ENCODE measurements at places on chromosomes 1 and 21. TPM values are rescaled to one million over a fixed set of nuclear protein-coding genes. Genes with fewer than 3 reads are reported as not detected.

FAM163A gene
- not detected for total RNA-seq

LCE1C gene
- not detected for total RNA-seq

NLRP3 gene
- not detected for total RNA-seq

PCNT gene
- total RNA-seq, result 43.6 TPM

GBP1 gene
- 0.15 TPM for total RNA-seq

CLIC4 gene
- 77.2 TPM for total RNA-seq

WNT9A gene
- total RNA-seq, result 5.6 TPM

F13B gene
- total RNA-seq, result not detected

WNT3A gene
- total RNA-seq, result 3.7 TPM

DNA sequence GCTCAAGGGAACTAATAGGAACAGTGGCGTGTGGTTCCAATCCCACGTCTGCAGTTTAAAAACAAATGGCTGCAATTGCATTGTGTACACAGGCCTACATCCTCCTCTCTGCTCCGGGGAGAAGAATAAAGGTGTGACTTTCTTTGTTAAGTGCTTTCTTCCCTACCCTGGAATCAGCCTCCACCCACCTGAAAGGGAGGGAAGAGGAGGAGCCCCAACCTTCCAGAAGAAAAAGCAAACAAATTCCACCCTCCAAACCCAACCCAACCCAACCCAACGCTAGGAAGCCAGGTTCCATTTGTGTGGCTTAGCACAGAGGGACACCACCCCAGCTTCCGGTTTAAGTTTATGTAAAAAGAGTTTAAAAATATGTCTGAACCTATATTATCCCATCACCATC, 11.8 kb upstream of the BACE2 start:
- H3K4me1 ChIP-seq, result no peaks in the 10 kb centered on the region
- no peaks in the 10 kb centered on the region for H3K36me3 ChIP-seq
- 0 out of 2 replicates have a peak, but pooled peaks cover 3% of the 10 kb centered on the region for H3K27me3 ChIP-seq
- no peak for DNase-seq
- H3K4me3 ChIP-seq, result no peak overlapping the region

DNA sequence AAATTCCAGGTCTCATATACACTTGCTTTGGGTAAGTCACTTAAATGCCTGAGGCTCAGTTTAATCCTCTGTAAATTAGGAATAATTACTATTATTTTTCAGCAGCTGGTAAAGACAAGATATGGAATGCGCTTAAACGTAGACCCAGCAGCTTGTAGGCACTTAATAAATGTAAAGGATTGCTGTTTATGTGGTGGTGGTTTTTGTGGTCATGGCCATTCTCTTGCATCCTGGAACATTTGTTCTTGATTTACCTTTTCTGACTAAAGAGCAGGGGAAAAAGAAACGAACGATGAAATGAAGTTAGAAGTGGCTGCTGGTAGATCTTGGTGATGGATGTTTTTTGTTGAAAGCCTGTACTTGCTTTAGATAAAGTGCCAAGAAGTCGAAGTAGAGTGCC, 195.0 kb upstream of the FOXD3 start:
- H3K27ac ChIP-seq, result no peak overlapping the region
- H3K4me3 ChIP-seq, result no peak overlapping the region
- peaks cover 43% of the 10 kb centered on the region for H3K27me3 ChIP-seq

- no peak for DNase-seq
- H3K4me1 ChIP-seq, result peaks cover 10% of the 10 kb centered on the region
- H3K27me3 ChIP-seq, result no peaks in the 10 kb centered on the region
- H3K36me3 ChIP-seq, result no peaks in the 10 kb centered on the region
- no peak overlapping the region for H3K27ac ChIP-seq
These were observed 82.6 kb upstream of the CNIH3 start for GRCh38 chr1:224533517-224533916.

- peak overlapping the region; percentile 77 for H3K4me3 ChIP-seq
- H3K27ac ChIP-seq, result no peak overlapping the region
- peaks cover 13% of the 10 kb centered on the region for H3K4me1 ChIP-seq
- H3K27me3 ChIP-seq, result no peaks in the 10 kb centered on the region
- no peak for DNase-seq
These were observed 1.1 kb upstream of the SYNC start for GRCh38 chr1:32703479-32704291.

- no peaks in the 10 kb centered on the region for H3K36me3 ChIP-seq
- no peak for DNase-seq
These were observed 91.7 kb upstream of the GNG4 start for GRCh38 chr1:235741294-235741693.

DNA sequence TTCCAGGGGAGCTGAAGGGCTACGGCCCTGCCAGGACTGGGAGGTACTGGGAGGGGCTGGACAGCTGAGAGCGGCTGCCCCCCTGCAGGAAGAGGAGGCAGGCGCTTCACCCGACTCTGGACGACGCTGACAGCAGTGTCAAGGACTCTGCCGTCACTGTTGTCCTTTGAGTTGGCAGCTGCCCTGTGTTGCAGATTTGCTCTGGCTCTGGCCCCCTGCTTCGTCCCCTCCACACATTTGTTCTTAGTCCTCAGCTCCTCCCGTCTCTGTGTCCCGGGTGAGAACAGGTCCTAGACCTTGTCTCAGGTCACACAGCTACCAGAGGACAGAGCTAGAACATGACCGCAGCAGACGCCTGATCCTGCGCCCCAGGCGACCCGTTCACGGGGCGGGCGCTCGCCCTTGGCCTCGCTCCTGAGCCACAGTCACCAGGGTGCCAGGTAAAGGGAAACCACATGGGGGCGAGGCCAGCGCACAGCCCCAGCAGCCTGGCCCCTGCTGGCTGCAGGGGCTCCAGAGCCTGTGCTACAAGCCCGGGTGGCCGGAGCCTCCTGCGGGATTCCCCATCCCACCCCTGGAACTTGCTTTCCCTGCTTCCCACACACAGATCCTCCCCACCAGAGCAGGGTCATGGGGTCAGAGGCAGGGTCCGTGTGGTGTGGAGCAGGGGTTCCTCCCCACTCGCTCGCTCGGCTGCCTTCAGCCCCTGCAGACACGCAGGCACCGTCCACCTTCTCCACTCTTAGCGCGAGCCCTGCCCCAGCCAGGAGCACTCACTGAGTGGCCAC, 10.7 kb upstream of the NPHP4 start:
- no peak overlapping the region for H3K4me3 ChIP-seq
- H3K36me3 ChIP-seq, result no peaks in the 10 kb centered on the region
- H3K27ac ChIP-seq, result no peak overlapping the region

- no peaks in the 10 kb centered on the region for H3K27me3 ChIP-seq
- no peak for DNase-seq
- no peaks in the 10 kb centered on the region for H3K4me1 ChIP-seq
- no peaks in the 10 kb centered on the region for H3K36me3 ChIP-seq
These were observed 392.9 kb downstream of the DSCAM start for GRCh38 chr21:40454057-40454456.

- DNase-seq, result peak; percentile 22
- H3K27ac ChIP-seq, result no peak overlapping the region
- H3K4me1 ChIP-seq, result no peaks in the 10 kb centered on the region
- H3K27me3 ChIP-seq, result peaks cover 44% of the 10 kb centered on the region
These were observed 29.4 kb upstream of the KCNA10 start for GRCh38 chr1:110548381-110548780.

GRCh38 chr1:98054367-98054701, 133.5 kb upstream of the DPYD start:
- H3K27ac ChIP-seq, result no peak overlapping the region
- no peaks in the 10 kb centered on the region for H3K36me3 ChIP-seq
- DNase-seq, result no peak
- H3K27me3 ChIP-seq, result no peaks in the 10 kb centered on the region
- H3K4me1 ChIP-seq, result no peaks in the 10 kb centered on the region
- H3K4me3 ChIP-seq, result no peak overlapping the region

- H3K4me1 ChIP-seq, result peaks cover 11% of the 10 kb centered on the region
- H3K4me3 ChIP-seq, result no peak overlapping the region
- H3K27me3 ChIP-seq, result no peaks in the 10 kb centered on the region
- no peak overlapping the region for H3K27ac ChIP-seq
- no peaks in the 10 kb centered on the region for H3K36me3 ChIP-seq
These were observed 502.0 kb downstream of the SMYD3 start for GRCh38 chr1:246005067-246005466.

- H3K27me3 ChIP-seq, result no peaks in the 10 kb centered on the region
- DNase-seq, result no peak
- peaks cover 4% of the 10 kb centered on the region for H3K4me1 ChIP-seq
- H3K27ac ChIP-seq, result no peak overlapping the region
- no peaks in the 10 kb centered on the region for H3K36me3 ChIP-seq
These were observed 10.7 kb downstream of the NEK7 start for GRCh38 chr1:198167436-198167934.

GRCh38 chr1:113256348-113256729, 134.0 kb upstream of the MAGI3 start:
- no peaks in the 10 kb centered on the region for H3K27me3 ChIP-seq
- no peaks in the 10 kb centered on the region for H3K4me1 ChIP-seq
- H3K27ac ChIP-seq, result no peak overlapping the region

GRCh38 chr1:205301205-205301821, 20.2 kb downstream of the NUAK2 start:
- H3K4me1 ChIP-seq, result peaks cover 48% of the 10 kb centered on the region
- peak overlapping the region; percentile 74 for H3K27ac ChIP-seq
- DNase-seq, result no peak
- H3K27me3 ChIP-seq, result no peaks in the 10 kb centered on the region
- H3K36me3 ChIP-seq, result 0 out of 2 replicates have a peak, but pooled peaks cover 4% of the 10 kb centered on the region
- H3K4me3 ChIP-seq, result peak overlapping the region; percentile 48

GRCh38 chr1:116690396-116690848, 22.9 kb upstream of the IGSF3 start:
- no peak overlapping the region for H3K27ac ChIP-seq
- no peak for DNase-seq
- H3K27me3 ChIP-seq, result no peaks in the 10 kb centered on the region
- H3K4me3 ChIP-seq, result no peak overlapping the region
- no peaks in the 10 kb centered on the region for H3K36me3 ChIP-seq

- H3K27me3 ChIP-seq, result no peaks in the 10 kb centered on the region
- no peak for DNase-seq
These were observed 7.4 kb downstream of the PLEKHN1 start for GRCh38 chr1:973459-974292.

GRCh38 chr1:37158113-37158749, 123.9 kb upstream of the GRIK3 start:
- no peaks in the 10 kb centered on the region for H3K4me1 ChIP-seq
- no peaks in the 10 kb centered on the region for H3K36me3 ChIP-seq
- DNase-seq, result no peak
- no peak overlapping the region for H3K4me3 ChIP-seq
- H3K27me3 ChIP-seq, result peaks cover 41% of the 10 kb centered on the region

- H3K4me1 ChIP-seq, result peaks cover 5% of the 10 kb centered on the region
- no peak overlapping the region for H3K4me3 ChIP-seq
- DNase-seq, result no peak
- peaks cover 32% of the 10 kb centered on the region for H3K36me3 ChIP-seq
- H3K27me3 ChIP-seq, result no peaks in the 10 kb centered on the region
These were observed 5.9 kb downstream of the SSBP3 start for GRCh38 chr1:54400329-54400728.
